ENCODE measurements at places on chromosomes 2 and 18. TPM values are rescaled to one million over a fixed set of nuclear protein-coding genes. Genes with fewer than 3 reads are reported as not detected.

Gene SLC1A4
- 12.2 TPM for total RNA-seq

Gene RNF181
- 85.9 TPM for total RNA-seq

Gene SERPINB7
- total RNA-seq = 0.29 TPM

Gene ELOA2
- total RNA-seq = not detected

GRCh38 chr2:133675-134593 lies 87.6 kb upstream of the FAM110C start:
- DNase-seq = no peak

All from upper lobe of right lung (tissue), 1 donor.